ENCODE measurements at places on chromosomes 6 and 20.
A peak's percentile ranks its signal among the peaks of the same experiment; 100 is the strongest.

- no peak for DNase-seq
Measured at GRCh38 chr6:108896111-108896661, 48.0 kb downstream of the ARMC2 start.

DNA sequence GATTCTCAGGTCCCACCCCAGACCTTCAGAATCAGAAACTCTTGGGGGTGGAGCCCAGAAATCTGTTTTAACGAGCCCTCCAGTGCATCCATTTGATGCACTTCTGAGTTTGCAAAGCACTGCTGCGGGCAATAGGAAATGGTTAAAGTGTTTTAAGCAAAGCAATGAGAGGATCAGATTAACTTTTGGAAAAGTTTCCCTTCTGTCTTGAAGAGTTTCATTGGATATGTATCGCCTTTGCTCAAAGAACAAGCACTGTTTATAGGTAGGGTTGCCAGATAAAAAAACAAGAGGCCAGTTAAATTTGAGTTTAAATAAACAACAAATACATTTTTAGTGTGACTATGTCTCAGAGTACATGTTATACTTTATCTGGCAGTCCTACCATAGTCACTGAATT lies 226.0 kb downstream of the BMP7 start:
- no peak for DNase-seq

DNA sequence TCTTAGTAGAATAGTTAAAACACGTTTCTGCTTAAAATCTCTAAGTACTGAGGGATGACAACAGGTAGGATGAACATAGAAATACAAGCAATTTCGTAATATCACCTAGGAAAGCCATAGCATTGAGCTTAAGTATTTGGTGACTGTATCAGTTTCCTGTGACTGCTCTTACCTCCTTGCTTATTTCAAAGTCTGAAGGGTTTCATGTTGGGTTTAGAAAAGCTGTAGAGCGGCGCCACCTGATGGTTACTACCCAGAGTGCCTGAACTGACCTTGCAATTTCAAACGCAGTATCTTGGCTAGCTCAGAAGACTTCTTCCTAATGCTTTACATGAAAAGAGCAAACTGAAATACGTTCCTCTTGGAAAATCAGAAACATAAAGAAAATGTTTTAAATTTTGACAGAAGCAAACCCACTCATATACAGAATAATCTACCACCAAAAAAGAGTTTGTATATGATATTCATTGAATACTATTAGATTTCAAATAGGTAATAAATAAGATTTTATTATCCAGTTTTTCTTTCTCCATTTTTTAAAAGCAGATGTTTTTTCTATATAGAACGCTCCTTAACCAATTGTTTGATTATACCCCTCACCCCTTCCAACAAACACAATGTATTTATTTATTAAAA lies 82.3 kb upstream of the RIPOR2 start:
- peak; percentile 60 for DNase-seq

DNA sequence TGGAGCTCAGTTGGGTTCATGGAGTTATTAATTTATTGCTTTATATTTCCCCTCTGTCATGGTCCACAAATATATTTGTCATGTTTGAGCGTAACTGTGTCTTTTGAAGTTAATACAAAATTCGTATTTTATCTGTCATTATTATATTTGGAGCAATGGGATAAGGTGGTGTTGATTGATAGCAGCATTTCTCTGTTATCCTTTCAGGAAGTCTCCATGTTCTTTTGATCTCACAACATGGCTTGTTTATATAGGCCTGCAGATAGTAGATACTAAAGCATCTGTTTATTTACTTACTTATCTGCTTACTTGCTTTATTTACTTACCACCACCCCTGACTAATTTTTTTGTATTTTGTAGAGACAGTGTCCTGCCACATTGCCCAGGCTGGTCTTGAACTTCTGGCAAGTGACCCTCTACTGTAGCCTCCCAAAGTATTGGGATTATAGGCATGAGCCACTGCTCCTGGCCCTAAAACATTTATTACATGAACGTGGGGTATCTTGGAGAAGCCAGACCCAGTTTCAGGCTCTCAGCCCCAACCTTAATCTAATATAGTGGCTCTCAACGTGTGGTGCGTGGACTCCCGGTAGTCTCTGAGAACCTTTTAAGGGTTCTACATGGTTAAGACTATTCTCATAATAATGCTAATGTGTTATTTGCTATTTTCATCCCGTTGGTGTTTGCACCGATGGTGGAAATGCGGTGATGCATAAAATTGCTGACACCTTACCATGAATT lies 104.2 kb downstream of the NCOA3 start:
- no peak for DNase-seq

GRCh38 chr20:52105442-52106422 lies 85.8 kb downstream of the ZFP64 start:
- DNase-seq: no peak

GRCh38 chr6:44258325-44258863 lies 1.1 kb upstream of the SLC35B2 start:
- DNase-seq: no peak

- DNase-seq: no peak
Measured at GRCh38 chr6:154520280-154520679, 9.8 kb upstream of the CNKSR3 start.

DNA sequence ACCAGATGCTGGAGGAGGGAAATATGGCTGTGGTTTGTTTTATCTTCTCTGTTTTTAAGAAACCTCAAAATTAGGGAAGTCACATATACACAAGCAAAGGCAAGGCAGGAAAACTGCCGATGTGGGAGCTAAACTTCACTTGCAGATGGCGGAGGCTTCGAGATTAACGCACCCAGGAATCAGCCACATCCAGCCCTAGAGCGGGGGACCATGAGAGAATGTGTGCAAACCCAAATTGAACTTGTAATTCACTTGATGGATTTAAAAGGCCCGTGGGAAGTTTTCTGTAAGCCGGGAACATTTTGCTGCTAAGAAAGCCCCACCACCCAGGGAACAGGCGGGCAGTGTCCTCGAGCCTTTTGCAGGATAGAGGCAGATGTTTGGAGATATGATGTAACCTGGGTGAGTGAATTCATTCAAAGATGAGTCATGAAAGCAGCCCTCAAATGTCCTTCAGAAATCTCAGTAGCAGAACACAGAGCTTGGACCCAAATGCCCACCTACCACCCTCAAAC lies 39.9 kb downstream of the PREX1 start:
- no peak for DNase-seq

DNA sequence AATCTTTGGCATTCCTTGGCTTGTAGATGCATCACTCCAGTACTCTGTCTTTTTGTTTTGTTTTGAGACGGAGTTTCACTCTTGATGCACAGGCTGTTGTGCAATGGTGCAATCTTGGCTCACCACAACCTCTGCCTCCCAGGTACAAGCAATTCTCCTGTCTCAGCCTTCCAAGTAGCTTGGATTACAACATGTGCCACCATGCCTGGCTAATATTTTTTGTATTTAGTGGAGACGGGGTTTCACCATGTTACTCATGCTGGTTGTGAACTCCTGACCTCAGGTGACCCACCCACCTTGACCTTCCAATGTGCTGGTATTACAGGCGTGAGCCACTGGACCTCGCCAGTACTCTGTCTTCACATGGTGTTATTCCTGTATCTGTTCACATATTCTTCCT lies 35.8 kb upstream of the LGSN start:
- no peak for DNase-seq

DNA sequence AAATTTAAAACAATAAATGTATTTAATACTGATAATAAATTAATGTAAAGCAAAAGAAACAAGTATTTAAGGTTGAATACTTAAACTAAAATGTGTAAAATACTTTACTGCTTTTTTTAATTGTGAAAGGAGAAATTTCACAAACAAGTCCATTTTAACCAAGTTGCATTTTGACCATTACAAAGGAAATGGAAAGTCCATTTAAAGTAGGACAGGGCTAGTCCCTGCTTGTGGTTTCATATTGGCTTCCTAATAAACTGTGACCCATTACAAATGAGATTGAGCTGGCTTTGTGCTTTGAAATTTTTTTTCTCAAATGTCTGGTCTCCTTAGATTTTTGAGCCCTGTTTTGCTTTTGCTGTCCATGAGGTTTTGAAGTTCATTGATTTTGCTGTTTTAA lies 527.6 kb downstream of the MAFB start:
- no peak for DNase-seq

DNA sequence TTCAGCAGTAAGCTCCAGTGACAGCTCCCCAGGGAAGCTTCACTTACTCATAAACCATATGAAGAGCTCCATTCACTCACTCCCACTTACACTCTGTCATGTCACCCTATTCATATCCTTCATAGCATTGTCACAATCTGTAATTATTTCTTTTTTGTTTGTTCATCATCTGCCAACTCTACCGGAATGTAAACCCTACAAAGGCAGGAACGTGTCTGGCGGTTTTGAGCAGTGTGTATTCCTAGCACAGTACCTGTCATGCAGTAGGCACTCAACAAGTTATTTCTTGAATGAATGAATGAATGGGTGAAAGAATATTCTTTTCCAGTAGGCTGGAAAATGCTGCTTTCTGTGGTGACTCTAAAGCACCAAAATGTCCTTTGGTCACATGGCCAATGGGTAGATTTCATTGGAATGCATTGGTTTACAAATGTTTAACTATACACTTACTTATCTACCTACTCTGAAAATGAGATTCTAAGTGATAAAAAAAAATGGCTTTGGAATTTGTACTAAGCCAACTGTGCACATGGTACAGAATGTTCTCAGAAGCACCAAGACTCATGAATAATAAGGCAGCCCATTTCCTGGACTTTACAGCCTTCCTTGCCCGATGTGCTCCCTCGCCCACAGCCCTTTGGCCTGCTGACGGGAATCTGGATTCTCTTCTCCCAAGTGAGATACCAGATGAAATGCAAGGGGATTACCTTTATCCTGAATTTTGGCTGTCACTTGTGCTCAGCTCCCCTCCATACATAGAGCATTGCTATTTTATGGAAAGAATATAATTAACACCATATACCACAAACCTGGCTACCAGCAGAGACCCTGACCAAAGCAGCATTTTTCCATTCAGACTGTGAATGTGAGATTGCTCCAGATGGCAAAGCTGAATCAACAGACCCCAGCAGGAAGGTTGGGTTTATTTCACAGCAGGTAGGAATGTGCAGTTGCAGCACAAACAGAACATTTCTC lies 273.3 kb downstream of the ALDH8A1 start:
- no peak for DNase-seq

DNA sequence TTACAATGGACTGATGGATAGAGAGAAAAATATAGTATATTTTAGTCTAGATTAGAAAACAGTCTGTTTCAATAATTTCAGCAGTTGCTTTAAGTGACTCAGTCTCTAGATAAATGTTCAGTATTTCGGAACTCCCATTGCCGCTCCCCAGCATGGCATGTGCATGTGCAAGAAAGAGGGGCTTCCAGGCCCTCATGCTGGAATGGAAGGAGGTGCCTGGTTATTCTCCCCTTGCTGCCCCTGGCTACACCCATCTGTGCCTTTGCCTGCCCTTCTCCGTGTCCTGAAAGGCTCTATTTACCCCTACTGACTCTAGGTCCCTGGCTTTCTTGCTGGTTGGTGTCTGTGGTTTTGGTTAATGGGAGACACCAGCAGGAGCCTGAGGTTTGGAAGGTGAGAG lies 115.7 kb upstream of the IFNGR1 start:
- DNase-seq: no peak

DNA sequence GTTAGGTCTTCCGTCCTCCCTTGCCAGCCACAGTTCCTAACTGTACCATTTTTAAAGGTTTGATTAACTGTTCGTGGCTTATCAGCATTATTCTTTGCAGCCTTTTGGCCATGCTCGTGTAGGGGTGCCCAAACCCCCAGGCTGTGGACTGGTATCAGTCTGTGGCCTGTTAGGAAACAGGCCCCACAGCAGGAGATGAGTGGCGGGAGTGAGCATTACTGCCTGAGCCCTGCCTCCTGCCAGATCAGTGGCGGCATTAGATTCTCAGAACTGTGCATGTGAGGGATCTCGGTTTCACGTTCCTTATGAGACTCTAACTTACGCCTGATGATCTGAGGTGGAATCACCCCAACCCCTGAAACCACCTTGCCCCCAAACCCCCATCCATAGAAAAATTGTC lies 79.3 kb downstream of the TBC1D7 start:
- DNase-seq: no peak

- no peak for DNase-seq
Measured at GRCh38 chr20:47265214-47265613, 91.3 kb downstream of the ZMYND8 start.

GRCh38 chr20:37726971-37727956 lies 33.4 kb downstream of the CTNNBL1 start:
- DNase-seq: no peak

DNA sequence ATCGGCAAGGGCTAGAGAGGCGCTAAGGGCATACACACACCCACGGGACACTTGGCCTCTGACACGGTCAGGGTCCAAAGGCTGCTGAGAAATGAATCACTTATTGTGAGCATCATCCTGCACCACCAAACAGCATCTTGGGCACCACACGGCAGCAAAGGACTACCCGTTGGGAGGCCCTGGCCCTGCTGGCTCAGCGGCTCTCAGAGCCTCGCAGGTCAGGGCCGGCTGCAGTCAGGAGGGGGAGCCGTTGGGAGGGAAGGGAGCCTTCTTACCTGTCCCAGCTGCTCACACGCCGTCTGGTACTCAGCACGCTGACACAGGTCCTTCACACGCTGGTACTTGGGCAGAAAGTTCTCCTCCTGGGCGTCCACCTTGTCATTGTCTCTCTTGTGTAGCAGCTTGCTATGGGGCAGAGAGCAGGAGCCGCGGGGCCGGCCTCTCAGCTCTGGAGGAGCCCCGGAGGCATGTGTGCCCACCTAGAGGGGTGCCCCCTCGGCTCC lies 109.0 kb downstream of the SULF2 start:
- no peak for DNase-seq

- DNase-seq: no peak
Measured at GRCh38 chr6:151024597-151024996, 159.1 kb downstream of the MTHFD1L start.

GRCh38 chr6:110399219-110400071 lies 15.9 kb downstream of the DDO start:
- no peak for DNase-seq

DNA sequence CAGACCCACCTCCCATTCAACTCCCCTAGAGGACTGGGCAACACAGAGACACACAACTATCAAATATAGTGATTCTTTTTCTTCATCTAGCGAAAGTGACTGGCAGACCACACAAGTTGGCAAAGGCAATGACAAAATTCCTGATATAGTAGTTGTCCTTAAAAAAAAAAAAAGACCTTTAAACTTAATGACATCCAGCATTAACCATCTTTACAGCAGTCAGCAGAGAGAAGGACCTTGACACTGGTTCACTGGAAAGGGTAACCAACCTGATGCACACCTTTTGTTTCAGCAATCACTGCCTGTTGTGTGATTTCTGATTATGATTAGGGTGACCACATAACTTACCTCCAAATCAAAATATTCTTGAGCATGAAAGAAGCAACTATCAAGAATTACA lies 1.7 kb upstream of the CNKSR3 start:
- no peak for DNase-seq

- no peak for DNase-seq
Measured at GRCh38 chr20:54075322-54075721, 4.9 kb upstream of the BCAS1 start.

- DNase-seq: no peak
Measured at GRCh38 chr6:20947977-20948376, 413.7 kb downstream of the CDKAL1 start.

- no peak for DNase-seq
Measured at GRCh38 chr6:112342511-112342910, 4.6 kb upstream of the RFPL4B start.

GRCh38 chr6:99344289-99344688 lies 5.2 kb downstream of the FAXC start:
- no peak for DNase-seq

GRCh38 chr6:148493424-148493823 lies 150.8 kb downstream of the SASH1 start:
- no peak for DNase-seq

Data from stimulated activated CD4-positive, alpha-beta T cell treated with anti-CD3 and anti-CD28 coated beads, Interleukin-1b, Interleukin-23, amount 100 ng/mL, for 1 hour (primary cell).